Heart left ventricle (tissue), 16 donors: ENCODE measurements at places on chromosomes 1 and 21. TPM values are rescaled to one million over a fixed set of nuclear protein-coding genes. Genes with fewer than 3 reads are reported as not detected.

- H3K27ac ChIP-seq, result no peak overlapping the region
- peaks cover 8% of the 10 kb centered on the region for H3K4me1 ChIP-seq
- H3K27me3 ChIP-seq, result no peaks in the 10 kb centered on the region
- no peaks in the 10 kb centered on the region for H3K36me3 ChIP-seq
Measured at GRCh38 chr1:225928186-225929175, 4.4 kb upstream of the PYCR2 start.

Gene GBP7
- not detected for total RNA-seq

Gene AMY1C
- total RNA-seq, result not detected

Gene PFDN2
- total RNA-seq, result 59.1 TPM

- H3K27ac ChIP-seq, result peak overlapping the region; percentile 84
- H3K4me3 ChIP-seq, result peak overlapping the region; percentile 87
- peaks cover 10% of the 10 kb centered on the region for H3K36me3 ChIP-seq
- peaks cover 87% of the 10 kb centered on the region for H3K4me1 ChIP-seq
Measured at GRCh38 chr1:15761366-15762128, 3.0 kb downstream of the FBLIM1 start.

GRCh38 chr1:232192781-232193450 is 437.0 kb downstream of the SIPA1L2 start:
- H3K4me3 ChIP-seq, result no peak overlapping the region
- H3K4me1 ChIP-seq, result no peaks in the 10 kb centered on the region
- no peak overlapping the region for H3K27ac ChIP-seq
